Stimulated activated CD8-positive, alpha-beta memory T cell treated with anti-CD3 and anti-CD28 coated beads, Interleukin-12 subunit alpha, Interleukin-12 subunit beta, amount 100 ng/mL, for 1 hour (primary cell): ENCODE measurements at places on chromosomes 4 and X.

DNA sequence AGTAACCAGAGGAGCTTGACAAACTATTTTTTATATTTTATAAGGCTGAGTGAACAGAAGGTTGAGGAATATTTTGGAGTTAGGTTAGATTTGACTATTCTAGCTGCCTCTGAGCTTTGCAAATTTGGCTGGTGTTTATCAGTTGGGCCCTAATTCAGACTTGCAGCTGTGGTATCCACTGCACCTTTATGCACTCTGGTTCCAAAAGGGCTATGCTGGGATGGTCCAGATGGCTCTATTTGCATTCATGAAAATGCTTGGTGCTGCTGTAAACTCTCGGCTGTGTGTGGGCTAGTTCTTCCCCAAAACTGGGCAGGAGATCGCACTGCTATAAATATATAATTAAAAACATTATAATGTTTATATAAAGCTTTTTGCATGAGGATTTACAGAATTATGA, 106.3 kb downstream of the REPS2 start:
- no peak for DNase-seq

- DNase-seq: no peak
Measured at GRCh38 chr4:8540586-8540985, 39.6 kb upstream of the GPR78 start.

GRCh38 chrX:40174854-40175510, 77.2 kb upstream of the BCOR start:
- no peak for DNase-seq

GRCh38 chr4:1245481-1246051, 3.4 kb downstream of the CTBP1 start:
- no peak for DNase-seq

- no peak for DNase-seq
Measured at GRCh38 chr4:169439244-169439643, 168.5 kb upstream of the SH3RF1 start.

- DNase-seq: no peak
Measured at GRCh38 chr4:6195602-6196319, 4.6 kb downstream of the JAKMIP1 start.

GRCh38 chr4:145938618-145939440, at the start of gene ZNF827:
Gene ZNF827, minus strand, starts transcription at chr4:145938823. Its CDS starts 416 bp downstream, at chr4:145938407.
- peak; percentile 54 for DNase-seq

DNA sequence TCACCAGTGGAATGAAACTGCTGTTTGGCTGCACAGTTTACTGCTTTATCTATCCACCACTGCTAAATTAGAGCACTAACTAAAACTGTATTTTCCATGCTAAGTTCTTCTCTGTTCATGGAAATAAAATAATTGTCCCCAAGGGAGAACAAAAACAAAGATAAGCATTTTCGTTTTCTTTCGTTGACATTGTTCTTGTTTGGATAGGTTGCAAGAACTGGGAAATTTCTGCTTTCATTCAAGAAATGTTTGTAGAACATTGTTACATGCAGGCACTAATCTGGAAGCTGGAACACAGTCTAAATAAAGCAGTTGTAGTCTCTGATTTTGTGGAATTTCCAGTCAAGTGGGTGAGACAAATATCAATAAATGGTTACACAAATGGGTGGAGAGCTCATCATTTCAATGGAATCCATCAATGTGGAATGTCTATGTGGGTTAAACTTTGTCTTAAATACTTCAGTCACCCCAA, 5.8 kb upstream of the CXCL8 start:
- no peak for DNase-seq

GRCh38 chr4:186900984-186901383, 177.3 kb upstream of the FAT1 start:
- no peak for DNase-seq

GRCh38 chr4:39043058-39043860, 11.1 kb upstream of the TMEM156 start:
- DNase-seq: no peak
